ENCODE measurements at places on chromosomes 6 and 20.

- DNase-seq: no peak
Observed at GRCh38 chr6:151209071-151209831, 30.5 kb upstream of the AKAP12 start.

DNA sequence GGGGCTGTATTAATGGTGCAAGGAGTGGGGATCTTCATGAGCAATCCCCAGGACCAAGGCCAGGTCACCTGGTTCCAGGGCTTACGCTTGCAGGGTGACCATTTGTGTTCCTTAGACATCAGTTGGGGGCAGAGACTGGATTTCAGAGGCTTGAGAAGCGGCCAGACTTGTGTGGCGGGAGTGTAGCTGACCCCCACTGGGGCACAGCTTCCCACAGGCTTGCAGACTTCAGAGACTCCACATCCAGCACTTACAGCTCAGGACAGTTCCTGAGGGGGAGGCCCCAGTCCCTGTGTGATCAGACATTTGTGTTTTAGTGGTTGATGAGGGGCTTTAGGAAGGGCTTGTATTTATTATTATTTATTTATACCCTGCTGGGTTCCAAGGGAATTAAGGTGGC lies 15.3 kb downstream of the TJAP1 start:
- DNase-seq: no peak

- no peak for DNase-seq
Observed at GRCh38 chr6:111503194-111503593, 20.2 kb upstream of the REV3L start.

GRCh38 chr20:47680804-47681529 lies 104.3 kb downstream of the SULF2 start:
- no peak for DNase-seq

DNA sequence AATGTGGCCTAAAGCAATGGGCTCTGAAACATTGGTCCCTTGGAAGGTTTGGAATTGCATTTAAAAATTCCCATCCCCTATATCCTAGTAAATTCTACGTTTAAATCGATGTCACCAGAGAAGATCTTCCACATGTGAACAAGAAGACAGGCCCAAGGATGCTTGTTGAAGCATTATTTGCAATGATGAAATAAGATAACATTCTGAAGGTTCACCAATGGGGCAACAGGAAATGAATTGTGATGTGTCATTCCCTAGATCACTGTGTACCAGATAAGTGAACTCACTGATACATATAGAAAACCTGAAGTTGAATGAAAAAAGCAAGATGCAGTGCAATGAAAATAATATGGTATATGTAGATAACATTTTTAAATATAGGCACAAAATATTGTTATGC lies 464.3 kb upstream of the BTBD3 start:
- no peak for DNase-seq

GRCh38 chr6:80126657-80127345 lies 20.3 kb downstream of the BCKDHB start:
- no peak for DNase-seq

GRCh38 chr6:115091461-115091860 lies 748.6 kb upstream of the HS3ST5 start:
- DNase-seq: no peak

DNA sequence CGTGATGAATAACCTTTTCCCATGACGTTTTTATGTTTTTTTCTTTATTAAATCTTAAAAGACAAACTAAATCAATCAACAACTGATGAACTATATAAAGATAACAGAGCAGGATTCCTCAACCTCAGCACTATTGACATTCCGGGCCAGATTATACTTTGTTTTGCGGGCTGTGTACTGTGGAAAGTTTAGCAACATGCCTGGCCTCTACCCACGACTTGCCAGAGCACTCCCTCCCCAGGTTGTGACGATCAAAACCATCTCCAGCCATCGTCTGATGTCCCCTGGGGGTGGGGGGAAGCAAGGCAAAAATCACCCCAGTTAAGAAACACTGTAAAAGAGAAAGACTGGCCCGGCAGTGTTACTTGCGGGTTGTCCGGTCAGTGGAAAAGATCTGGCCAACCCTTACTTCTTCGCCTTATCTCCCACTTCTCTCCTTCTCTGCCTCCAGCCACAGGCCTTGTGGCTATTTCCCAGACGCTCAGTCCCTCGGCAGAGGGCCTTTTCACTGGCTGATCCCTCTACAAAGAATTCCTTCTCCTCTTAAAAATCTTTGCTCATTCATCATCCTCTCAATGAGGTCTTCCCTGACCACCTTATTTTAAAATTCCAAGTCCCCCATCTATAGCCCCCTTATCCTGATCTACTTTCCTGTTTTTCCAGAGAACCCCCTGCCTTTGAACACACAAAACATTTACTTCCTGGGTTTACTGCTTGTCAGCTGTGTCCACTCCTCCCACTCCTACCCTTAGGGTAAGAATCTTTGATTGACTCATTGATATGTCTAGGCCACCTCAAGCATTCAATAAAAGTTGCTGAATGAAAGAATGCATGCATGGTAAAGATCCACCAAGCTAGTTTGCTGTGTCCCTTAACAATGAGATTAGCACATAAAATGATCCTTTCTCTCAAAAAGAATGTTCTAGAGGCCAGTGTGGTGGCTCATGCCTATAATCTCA lies 14.7 kb upstream of the RAB22A start:
- DNase-seq: no peak

GRCh38 chr6:25017932-25018567 lies 82.3 kb upstream of the RIPOR2 start:
- peak; percentile 63 for DNase-seq

DNA sequence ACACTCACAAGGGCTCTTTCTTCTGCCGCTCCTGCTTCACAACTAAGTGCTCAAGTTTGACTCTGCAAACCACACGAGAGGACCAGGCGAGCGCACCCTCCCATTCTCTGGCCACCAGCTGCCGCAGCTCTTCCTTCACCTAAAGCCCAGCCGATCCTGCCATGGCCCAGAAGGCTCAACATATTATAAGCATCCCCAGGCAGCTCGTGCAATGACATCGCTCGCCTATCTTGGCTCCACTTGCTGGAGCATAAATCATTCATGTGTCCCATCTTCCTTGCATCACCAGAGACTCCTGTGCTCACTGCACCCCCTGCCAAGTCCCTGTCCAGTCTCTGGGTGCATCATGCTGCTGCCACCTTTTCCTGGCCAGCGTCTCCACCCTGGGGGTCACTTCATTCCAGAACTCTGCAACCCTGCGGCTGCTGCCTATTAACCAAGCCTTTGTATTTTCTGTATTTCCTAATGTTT lies 59.0 kb downstream of the PSMG4 start:
- no peak for DNase-seq

GRCh38 chr20:9270831-9271230 lies 201.9 kb downstream of the PLCB4 start:
- DNase-seq: no peak

DNA sequence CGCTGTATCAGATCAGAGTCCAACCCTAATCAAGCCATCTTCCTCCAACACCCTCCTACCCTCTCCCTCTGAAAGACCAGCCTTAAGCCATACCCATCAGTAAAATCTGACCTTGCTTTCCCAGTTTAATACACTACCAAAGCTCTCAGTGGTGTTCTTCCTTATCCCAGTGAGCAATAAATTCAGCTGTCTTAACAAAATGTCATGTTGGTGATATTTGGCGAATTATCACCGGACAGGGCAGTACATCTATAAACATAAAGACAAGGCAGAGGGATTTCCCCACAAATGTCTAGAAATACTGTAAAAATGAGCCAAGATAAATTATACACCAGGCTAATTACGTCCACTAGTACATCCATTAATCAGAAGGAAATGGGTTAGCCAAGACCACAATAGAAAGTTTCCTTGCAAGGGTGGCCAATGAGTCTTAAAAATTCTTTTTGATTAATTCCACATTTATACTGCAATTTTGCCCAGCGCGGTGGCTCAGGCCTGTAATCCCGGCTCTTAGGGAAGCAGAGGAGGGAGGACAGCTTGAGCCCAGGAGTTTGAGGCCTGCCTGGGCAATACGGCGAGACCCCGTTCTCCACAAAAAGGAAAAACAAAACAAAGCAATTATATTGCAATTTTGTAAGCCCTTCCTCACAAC lies 905 bp downstream of the RARS2 start:
- no peak for DNase-seq

DNA sequence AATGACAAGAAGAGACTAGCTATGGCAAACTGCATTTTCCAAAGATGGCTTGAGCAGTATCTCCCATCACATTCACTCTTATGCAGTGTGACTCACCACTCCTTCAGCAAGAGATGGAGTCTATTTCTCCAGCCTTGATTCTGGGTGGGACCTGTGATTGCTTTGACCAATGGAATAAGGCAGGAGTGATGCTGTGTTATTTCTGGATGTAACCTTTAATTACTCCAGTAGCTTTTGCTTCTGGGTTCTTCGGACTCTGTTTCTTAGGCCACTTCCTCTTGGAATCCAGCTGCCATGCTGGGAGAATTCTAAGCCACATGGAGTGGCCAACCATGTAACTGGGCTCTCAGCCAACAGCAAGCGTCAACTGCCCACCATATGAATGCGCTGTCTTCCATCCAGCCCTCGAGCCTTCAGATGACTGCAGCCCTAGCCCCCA lies 50.7 kb downstream of the TGM2 start:
- DNase-seq: no peak

DNA sequence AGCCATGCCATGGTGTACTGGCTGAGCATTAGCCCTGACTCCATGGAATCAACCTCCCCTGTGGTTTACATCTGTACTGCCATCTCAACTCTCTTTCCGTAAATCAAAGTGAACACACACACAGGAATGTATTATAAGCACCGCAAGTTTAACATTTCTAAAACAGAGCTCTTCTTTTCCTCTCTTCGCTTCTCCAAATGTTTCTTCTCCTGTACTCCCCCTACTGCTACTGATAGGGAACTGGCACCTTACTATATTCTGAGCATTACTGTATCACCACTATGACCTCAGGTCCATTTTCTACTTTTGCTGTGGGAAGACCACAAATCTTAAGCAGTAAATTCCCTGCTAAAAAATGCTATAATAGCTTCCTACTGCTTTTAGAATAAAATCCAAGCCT lies 101.2 kb downstream of the NUS1 start:
- no peak for DNase-seq

GRCh38 chr6:46452312-46452917 lies 38.8 kb downstream of the RCAN2 start:
- DNase-seq: no peak

- DNase-seq: peak; percentile 56
Observed at GRCh38 chr6:4316867-4317400, 181.6 kb upstream of the ECI2 start.

DNA sequence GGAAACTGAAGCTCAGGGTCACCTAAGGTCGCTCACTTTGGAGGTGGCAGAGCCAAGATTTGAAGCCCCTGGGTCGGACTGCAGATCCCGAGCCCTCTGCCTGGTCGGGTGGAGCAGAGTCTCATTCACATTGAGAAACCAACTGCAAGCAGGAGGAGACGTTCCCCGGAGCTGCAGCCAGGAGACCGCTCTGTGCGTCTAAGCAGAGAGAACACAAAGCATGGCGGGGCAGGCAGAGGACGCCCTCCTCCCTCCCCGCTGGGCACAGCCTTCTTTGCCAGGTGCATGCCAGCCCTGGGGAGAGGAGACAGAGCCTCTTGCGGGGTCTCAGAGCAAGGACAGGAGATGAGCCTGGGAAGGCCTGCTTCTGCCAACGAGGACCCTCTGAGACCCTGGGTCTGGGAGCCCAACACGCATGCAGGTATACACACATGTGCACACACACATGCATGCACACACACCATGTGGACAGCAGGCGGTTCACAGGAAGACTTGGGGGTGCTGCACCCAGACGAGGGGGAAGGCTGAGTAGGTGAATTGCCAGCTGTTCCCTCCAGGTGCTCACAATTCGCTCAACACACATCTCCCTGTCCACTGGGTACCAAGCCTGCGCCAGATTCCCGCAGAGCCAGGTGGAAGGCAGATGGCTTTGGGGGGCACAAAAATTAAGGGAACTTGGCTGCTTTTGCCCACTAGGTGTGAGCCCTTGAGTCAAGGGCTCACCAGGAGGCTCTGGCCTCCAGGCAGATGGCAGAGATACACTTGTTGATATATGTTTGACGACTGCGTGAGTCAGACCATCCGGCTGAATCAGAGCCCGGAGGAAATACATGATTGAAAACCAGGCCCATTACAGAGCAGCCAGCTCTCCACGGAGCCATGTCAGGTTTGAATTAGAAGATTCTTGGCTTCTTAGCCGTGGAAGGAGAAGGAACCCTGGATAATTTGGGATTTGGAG lies 5.5 kb upstream of the NTSR1 start:
- no peak for DNase-seq

Measured in tibial artery (tissue), 4 donors.